ENCODE measurements at places on chromosomes 3 and 15.

DNA sequence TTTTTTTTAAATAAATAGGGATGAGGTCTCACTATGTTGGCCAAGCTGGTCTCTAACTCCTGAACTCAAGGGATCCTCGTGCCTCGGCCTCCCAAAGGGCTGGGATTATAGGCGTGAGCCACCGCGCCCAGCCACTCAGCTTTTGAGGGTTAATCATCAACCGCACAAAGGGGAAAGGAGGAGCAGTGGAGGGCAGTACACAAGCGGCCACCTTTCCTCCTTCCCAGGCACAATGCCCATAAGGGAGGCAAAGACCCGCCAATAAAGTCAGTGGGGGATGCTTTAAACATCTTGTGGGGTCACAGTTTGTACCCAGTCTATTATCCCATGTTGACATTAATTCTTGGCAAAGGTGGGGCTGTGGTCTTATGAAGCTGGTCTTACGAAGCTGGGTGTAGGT is 32.4 kb downstream of the EHD4 start:
- no peak for DNase-seq

- no peak for DNase-seq
Measured at GRCh38 chr3:60309539-60310268, 941.5 kb downstream of the FHIT start.

- DNase-seq = no peak
Measured at GRCh38 chr15:91685436-91685835, 168.1 kb upstream of the SLCO3A1 start.

DNA sequence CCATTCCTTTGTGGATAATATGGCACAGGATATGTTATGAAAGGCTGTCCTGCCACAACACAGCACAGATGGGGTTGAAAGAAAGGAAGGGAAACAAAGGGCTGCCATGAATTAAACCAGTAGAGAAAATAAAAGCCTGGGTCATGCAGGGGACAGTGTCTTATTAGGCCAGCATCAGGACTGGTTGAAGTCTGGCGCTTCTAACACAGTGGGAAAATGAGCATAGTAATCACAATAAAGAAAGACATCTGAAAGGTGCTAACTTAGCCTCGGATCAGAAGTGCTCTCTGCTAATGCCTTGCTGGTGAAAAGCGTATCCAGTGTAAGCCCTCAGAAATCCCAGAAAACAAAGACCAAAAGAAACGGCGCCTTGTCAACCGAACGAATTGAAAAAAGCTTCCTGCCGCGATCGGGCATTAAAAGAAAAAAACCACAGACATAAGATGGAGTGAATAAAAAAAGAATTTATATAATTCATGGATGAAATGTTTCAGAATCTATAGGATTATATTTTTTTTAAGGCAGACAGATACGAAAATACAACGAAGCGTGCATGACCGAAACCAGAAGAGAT is 566 bp upstream of the MKRN3 start:
- DNase-seq = no peak

DNA sequence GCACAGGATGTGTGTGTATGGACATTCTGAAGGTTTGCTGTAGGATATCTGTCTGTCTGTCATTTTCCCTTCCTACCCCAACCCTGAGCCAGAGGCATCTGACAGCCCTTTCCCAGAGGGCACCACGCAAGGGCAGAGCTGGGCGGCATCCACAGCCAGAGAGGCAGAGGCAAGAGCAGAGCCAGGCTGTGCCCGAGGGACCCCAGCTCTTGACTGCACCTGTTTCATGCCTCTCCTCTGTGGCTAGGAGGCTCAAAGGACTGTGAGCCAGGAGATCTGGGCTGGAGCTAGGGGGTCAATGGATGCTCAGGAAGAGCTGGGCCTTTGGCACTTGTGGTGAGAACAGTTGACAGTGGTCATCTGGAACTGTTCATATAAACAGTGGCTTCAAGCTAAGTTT is 4.8 kb upstream of the APEH start:
- DNase-seq = no peak

GRCh38 chr3:106425026-106425425 is 556.2 kb upstream of the CBLB start:
- DNase-seq = no peak

GRCh38 chr15:64112073-64112772 is 16.4 kb downstream of the SNX1 start:
- DNase-seq = no peak

GRCh38 chr15:59349680-59350420 is 22.8 kb downstream of the MYO1E start:
- no peak for DNase-seq

DNA sequence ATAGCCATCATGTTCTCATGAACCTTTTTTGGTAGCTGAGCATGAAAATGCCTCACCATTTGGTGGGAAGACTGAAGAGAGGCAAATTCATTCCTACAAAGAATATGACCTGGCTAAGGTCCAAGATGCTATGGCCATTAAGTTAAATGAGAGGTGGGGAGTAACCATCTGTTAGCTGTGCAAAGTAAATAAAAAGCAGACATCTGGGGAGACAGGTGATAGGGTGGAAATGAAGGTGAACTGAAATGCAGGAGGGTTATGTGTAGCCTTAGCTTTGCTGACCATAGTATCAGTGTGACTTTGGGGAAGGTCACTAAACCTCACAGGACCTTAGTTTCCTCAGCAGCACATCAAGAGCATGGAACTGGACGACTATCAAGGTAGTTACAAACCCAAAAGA is 111.0 kb upstream of the STRIT1 start:
- DNase-seq = no peak

GRCh38 chr3:62203152-62203551 is 170.2 kb downstream of the FEZF2 start:
- DNase-seq = no peak

- DNase-seq = no peak
Measured at GRCh38 chr15:73928241-73928579, 1.9 kb downstream of the LOXL1 start.

DNA sequence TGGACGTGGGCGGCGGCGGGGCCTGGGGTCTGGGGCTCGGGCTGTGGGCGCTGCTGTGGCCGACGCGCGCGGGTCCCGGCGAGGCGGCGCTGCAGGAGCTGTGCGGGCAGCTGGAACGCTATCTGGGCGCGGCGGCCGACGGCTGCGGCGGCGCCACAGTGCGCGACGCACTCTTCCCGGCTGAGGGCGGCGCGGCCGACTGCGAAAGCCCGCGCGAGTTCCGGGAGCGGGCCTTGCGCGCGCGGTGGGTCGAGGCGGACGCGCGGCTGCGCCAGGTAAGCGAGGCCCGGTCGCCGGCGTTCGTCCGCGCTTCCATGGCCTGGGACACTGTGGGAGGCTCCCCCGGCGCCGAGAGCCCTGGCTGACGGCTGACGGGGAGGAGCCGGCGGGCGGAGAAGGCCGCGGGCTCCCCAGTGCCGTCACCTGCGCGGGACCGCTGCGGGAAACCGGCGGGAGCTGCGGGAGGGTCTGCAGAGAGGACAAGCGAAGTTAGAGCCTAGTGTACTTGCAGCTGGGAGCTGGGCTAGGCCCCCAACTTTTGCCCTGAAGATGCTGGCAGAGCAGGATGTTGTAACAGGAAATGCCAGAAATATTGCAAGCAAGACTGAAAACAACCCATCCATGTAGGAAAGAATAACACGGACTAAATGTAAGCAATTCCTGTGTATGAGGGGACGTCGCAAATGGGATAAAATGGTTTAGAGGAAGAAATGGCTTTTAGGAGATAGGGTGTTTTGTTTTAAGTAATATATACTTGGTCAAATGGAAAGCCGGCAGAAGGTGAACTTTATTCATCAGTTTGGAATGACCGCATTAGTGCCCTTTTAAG is 847 bp downstream of the WHAMM start:
- DNase-seq = peak; percentile 37

DNA sequence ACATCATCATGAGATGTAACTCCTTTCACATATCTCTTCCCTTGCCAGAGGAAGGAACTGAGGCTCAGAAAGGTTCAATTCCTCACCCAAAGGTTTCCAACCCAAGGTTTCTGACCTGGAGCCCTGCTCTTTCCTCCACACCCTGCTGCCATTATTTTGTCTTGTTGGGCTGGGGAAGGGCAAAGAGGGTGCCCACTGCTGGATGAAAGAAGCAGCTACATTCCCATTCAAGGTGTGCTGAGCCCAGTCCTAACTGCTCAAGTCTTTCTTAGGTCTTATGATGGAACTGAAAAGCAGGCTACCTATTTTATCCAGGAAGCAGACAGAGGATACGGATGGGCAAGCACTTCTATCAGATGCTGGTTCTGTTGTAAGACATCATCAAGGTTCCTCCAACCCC is 258.0 kb upstream of the CTDSPL start:
- no peak for DNase-seq

- no peak for DNase-seq
Measured at GRCh38 chr3:21642433-21642832, 108.6 kb downstream of the ZNF385D start.

- no peak for DNase-seq
Measured at GRCh38 chr3:30408105-30408557, 198.3 kb upstream of the TGFBR2 start.

- no peak for DNase-seq
Measured at GRCh38 chr15:40407330-40407990, 1.9 kb downstream of the IVD start.

GRCh38 chr3:16945330-16945729 is 60.6 kb downstream of the PLCL2 start:
- DNase-seq = no peak
